ENCODE measurements at places on chromosomes 5 and 9.

GRCh38 chr5:96177303-96177869, 215.7 kb upstream of the ELL2 start:
- no peak for DNase-seq

- DNase-seq, result no peak
Observed at GRCh38 chr5:15079566-15079965, 208.0 kb upstream of the ANKH start.

DNA sequence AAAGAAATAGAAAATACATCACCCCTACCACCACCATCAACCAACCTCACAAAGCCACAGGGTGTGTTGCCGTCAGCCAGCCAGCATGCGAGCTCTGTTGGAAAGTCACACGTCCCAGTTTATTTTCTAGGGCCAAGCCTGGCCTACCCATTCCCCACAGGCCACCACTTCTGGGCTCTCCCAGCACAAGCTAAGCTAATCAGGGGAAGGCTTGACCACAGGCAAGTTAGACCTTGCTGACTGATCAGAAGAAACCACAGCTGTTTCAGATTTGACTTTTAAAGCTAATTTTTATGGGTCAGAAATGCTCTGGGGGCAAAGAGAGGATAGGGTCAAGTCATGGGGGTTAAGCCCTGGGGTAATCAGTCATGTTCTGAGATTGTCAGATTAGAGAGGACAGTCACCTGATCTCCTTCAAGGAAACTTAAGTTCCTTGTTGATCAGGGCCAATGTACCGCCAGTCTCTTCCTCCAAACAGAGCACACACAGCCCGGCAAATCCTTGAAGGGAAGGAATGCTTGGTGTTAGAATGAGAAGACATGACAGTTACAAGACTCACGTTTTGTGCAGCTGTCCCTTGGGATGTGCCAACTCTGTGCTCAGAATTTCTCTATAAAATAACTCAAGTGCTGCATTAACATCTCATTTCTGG, 7.6 kb downstream of the SHB start:
- no peak for DNase-seq

GRCh38 chr9:93815135-93815534, 140.0 kb downstream of the BARX1 start:
- no peak for DNase-seq

DNA sequence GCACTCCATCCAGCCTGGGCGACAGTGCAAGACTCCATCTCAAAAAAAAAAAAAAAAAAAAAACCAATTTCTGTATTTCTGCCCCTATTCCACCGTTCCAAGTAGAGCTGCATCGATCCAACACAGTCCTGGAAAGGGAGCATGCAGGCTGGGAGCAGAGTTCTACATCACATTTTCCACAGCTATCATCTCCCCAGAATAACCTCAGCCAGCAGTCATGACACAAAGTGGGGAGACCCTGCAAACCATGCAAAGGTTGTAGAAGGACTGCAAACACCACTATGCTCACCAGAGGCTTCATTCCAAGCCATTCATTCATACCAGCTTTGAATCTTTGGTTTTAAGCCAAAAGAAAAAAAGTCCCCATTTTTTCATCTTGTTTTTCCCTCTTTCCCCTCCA, 20.8 kb upstream of the ZNF354A start:
- no peak for DNase-seq

GRCh38 chr5:178289438-178289837, 56.8 kb upstream of the PHYKPL start:
- DNase-seq, result no peak

All from HEK293T (cell line).